ENCODE measurements at places on chromosomes 7 and 10. TPM values are rescaled to one million over a fixed set of nuclear protein-coding genes. Genes with fewer than 3 reads are reported as not detected.

The YAE1 gene
- total RNA-seq = 44.7 TPM

The LEP gene
- not detected for total RNA-seq

The PFKP gene
- 192 TPM for total RNA-seq

The SLC29A4 gene
- total RNA-seq = 0.37 TPM

The GLI3 gene
- total RNA-seq = 5.5 TPM

The TMEM178B gene
- 0.45 TPM for total RNA-seq

The ADARB2 gene
- total RNA-seq = 1.3 TPM

The PRKAR2B gene
- 8.6 TPM for total RNA-seq

The AKR1B1 gene
- total RNA-seq = 50.4 TPM

All from A375 (cell line).